ENCODE measurements at places on chromosomes 16 and 17.

- DNase-seq, result peak; percentile 82
Measured at GRCh38 chr16:72286936-72287620, 115.1 kb upstream of the PMFBP1 start.

DNA sequence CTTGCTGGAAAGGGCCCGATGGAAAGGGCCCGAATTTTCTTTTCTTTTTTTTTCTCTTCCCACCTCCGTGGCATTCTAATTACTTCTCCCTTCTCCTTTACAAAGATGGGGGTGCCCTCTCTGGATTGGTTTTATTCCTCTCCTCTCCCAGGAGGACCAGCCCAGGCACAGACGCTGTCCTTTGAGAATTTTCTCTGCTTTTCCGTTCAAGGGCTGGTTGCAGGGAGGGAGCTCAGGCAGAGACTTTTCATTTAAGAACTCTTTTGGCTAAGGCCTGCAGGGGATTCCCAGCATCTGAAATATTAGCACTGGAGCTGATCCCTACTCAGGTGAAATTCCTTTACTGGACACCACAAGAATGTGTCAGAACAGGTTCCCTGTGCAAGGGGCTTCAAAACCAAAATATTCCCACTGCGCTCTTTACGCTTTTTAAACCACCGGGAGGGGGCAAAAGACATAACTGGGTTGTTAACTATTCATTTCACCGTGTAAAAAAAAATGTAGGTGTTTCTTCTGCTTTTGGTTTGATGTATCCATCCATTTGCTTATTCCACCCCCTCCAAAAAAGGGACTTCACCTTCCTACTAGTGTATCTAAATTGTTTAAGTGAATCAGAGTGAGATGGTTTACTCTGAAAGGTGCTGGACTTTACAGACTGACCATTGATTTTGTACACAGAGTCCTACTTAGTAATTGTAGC is 1.4 kb downstream of the NFAT5 start:
- peak; percentile 61 for DNase-seq

- DNase-seq, result peak; percentile 13
Measured at GRCh38 chr17:13306310-13306962, 288.6 kb upstream of the ELAC2 start.

- DNase-seq, result no peak
Measured at GRCh38 chr17:65727246-65727645, 165.8 kb upstream of the AXIN2 start.

- no peak for DNase-seq
Measured at GRCh38 chr16:4663465-4663776, 29.9 kb upstream of the NUDT16L1 start.

DNA sequence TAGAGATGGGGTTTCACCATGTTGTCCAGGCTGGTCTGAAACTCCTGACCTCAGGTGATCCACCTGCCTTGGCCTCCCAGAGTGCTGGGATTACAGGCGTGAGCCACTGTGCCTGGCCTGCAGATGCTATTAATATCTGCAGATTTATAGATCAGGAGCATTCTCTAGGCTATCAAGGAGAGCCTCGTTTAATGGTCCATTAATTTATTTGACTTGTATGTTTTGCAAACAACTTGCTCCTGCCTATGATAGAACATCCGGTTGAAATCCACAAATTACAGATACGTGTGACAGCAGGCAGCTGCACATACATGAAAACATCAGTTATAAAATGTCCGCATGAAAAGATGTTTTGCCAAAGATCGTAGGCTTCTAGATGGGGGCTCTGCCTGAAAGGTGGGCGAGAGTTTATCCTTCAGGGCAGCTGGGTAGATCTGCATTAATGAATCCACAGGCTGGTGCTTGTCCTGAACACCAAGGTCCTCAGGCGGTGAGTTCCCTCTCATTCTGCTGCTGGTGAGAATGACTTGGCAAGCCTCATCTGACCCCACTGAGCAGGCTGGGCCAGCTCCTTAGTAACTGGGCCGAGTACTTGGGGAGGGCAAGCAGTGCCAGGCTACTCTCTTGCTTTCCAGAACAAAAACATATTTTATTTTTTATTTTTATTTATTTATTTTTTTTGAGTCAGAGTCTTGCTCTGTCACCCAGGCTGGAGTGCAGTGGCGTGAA is 37.1 kb upstream of the MGAT5B start:
- DNase-seq, result peak; percentile 40

DNA sequence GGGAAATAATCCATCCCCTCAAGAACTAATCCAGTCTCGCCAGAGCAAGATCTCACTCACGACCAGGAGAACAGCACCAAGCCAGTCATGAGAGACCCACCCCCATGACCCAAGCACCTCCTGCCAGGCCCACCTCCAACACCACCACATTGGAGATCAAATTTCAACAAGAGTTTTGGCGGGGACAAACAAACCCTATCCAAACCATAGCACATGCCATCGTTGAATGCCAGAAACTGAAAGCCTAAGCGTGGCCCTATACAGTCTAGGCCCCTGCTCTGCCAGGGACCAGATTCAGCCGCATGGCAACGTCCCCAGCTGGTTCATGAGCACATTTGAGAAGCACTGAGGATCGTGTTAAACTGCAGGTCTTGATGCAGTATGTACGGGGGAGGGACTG is 57.3 kb downstream of the AXIN2 start:
- no peak for DNase-seq

- no peak for DNase-seq
Measured at GRCh38 chr16:84416407-84417321, 48.3 kb downstream of the ATP2C2 start.

GRCh38 chr16:76910931-76911330 is 280.1 kb upstream of the MON1B start:
- DNase-seq, result peak; percentile 70

- DNase-seq, result no peak
Measured at GRCh38 chr16:89981414-89981813, 32.9 kb downstream of the DEF8 start.

GRCh38 chr17:36935671-36936454 is 1.4 kb upstream of the LHX1 start:
- no peak for DNase-seq

- DNase-seq, result peak; percentile 17
Measured at GRCh38 chr16:85564277-85565051, 48.7 kb upstream of the GSE1 start.

DNA sequence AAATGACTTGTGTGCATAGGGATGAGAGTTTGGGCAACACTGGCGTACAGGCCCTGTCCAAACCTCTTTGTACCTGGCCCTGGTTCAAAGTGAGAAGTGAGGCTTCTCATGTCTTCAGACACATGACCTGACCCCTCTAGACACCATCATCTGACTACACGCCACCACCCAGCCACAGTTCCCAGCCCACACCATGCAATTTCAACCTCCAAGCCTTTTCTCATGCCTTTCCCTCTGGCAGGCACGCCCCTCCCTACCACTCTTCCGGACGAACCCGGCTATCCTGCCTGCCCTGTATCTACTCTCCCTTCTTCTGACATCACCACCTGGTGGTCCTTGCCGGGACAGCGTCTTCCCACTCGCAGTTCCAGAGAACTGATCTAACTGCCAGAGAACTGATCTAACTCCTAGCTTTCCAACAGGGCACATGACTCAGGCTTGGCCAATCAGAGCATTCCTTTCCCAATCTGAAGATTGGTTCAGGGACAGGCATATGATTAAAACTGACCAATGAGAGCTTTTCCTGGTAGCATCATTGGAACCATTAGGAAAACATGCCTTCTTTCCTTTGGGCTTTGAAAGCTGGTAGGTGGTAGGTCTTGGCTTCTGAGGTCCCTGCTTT is 27.1 kb upstream of the IL21R start:
- DNase-seq, result peak; percentile 63

DNA sequence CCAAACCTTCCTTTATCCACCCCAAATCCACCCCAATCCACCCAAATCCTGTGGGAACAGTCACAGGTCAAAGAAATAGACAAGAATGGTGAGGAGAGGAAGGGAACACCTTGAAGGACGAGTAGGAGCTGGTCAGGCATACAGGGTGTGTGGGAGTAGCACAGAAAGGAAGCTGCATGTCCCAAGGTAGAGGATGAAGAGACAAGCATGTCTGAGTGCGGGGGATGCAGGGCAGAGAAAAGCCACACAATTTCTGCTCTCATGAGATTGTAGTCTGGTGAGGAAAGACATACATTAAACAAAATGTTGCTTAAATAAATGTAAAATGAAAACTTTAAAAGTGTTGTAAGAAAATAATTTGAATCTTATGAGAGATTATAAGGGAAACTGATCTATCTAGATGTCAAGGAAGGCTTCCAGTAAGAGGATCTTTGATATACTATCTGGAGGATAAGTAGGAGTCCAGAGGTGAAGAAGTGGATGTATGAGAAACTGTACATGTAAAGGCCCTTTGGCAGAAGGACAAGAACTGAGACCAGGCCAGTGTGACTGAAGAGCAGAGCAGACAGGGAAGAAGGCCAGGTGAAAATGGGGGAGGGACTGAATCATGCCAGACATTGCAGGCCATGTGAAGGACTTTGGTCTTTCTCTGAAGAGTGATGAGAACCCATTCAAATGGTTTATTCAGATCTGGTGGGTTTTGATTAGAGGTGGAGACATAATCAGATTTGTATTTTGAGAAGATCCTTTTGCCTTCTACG is 18.6 kb downstream of the TMEM98 start:
- no peak for DNase-seq

DNA sequence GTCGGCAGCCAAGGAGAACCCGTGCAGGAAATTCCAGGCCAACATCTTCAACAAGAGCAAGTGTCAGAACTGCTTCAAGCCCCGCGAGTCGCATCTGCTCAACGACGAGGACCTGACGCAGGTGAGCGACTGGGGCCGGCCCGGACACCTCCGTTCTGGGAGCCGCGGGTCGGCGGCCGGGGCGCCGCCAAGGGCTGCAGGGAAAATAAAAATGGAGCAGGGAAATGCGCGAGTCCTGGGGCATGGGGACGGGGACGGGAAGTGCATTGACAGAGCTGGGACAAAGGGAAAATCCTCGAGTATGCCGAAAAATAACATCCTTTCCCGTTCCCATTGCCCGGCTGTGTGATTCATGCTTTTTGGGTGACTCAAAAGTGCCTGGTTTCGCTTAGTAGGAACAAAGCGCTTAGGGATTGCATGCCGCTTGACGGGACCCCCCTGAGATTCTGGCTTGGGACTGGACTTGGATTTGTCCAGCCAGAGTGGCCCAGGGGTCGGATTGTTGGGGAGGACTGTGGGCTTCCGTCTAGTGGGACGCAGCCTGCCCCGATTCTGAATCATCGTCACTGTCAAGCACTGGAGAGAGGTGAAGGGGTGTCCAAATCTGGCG is 699 bp downstream of the MPRIP start:
- peak; percentile 70 for DNase-seq

DNA sequence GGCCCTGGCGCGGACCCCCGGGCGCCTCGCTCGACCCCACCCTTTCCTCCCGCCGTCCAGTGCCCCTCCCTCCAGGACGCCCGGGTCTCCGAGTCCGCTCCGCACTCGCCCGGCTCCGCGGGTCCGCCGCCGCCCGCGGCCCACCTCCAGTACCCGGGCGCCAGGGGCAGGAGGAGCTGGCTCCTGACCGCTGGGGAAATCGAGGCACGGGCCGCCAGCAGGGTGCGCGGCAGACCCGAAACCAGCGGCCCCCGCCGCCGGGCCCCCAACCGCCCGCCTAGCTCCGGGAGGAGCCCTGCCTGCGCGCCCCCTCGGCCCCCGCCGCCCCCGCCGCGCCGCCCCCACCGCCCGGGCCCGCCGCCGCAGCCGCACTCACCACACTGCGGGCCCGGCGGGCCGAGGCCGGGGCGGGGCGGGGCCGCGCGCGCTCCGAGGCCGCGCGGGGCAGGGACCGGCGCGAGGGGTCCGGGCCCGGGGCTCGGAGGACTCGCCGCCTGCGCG is 333 bp downstream of the MAFG start:
- no peak for DNase-seq

GRCh38 chr17:10099051-10099571 is 99.3 kb downstream of the GAS7 start:
- DNase-seq, result no peak

GRCh38 chr16:63244631-63245030 is 1208.4 kb upstream of the CDH8 start:
- no peak for DNase-seq
